ENCODE measurements at places on chromosomes 5 and 9. TPM values are rescaled to one million over a fixed set of nuclear protein-coding genes. Genes with fewer than 3 reads are reported as not detected.

DNA sequence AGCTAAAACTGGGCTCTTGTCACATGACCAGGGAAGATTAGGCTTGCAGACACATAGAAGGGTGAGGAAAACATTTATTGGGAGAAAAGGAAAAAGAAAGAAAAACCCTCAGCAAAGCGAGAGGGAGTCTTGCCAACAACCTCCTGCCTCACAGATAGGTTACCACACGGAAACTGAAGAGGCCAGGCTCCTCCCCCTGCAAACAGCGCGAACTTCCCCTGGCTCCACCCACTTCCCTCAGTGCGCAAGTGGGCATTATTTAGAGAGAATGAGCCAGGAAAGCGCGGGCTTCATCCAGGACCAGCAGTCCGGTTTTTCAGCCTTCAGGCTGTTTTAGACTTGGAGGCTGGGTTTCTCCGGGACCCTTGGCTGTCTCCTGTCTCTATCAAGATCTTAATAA is 70.3 kb downstream of the STK32A start:
- no peak for DNase-seq

GRCh38 chr5:64773533-64773932 is 4.8 kb downstream of the CWC27 start:
- DNase-seq: no peak

GRCh38 chr5:140055152-140055551 is 12.1 kb upstream of the NRG2 start:
- DNase-seq: no peak

DNA sequence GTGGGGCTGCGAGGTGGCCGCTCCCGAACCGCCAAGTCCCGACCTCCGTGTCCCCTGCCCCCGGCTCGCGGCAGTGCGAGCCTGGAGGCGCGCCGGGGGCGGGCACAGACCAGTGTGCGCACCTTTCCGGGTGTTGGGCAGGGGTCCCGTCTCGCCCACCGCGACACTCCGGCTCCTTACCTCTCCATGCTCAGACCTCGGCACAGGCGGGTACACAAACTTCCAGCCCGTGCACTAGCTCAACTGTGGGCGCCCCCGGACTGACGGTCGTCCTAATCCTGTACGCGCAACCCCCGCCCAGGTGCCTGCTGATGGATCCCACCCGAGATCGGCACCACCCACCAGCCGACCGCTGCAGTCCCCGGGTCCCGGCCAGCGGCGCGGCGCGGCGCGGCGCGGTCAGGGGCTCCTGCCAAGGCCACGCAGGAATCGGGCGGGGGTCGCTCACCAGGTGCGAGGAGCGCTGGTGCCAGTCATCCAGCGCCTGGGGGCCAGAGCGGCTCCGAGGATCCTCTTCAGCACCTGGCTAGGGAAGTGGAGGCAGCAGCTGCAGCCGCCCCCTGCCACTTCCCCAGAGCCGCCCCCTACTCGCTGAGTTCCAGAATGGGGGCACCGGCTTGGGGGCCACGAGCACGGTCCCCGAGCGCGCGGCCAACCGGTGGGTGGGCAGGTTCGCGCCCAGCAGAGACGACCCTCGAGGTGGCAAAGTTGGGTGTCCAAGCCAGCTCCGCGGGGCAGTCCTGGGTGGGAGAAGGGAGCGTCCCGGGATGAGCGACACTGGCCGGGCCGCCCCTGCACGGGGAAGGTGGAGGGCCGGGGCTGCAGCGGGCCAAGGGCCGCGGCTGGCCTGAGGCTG is 511 bp downstream of the SEMA5A start:
- peak; percentile 30 for DNase-seq

- DNase-seq: no peak
Observed at GRCh38 chr5:68711293-68712200, 382.3 kb upstream of the SLC30A5 start.

GRCh38 chr9:77926371-77926878 is 105.2 kb downstream of the GNAQ start:
- no peak for DNase-seq

- DNase-seq: no peak
Observed at GRCh38 chr5:8813180-8813579, 732.7 kb downstream of the SEMA5A start.

- DNase-seq: no peak
Observed at GRCh38 chr9:9305600-9305999, 1307.2 kb downstream of the PTPRD start.

DNA sequence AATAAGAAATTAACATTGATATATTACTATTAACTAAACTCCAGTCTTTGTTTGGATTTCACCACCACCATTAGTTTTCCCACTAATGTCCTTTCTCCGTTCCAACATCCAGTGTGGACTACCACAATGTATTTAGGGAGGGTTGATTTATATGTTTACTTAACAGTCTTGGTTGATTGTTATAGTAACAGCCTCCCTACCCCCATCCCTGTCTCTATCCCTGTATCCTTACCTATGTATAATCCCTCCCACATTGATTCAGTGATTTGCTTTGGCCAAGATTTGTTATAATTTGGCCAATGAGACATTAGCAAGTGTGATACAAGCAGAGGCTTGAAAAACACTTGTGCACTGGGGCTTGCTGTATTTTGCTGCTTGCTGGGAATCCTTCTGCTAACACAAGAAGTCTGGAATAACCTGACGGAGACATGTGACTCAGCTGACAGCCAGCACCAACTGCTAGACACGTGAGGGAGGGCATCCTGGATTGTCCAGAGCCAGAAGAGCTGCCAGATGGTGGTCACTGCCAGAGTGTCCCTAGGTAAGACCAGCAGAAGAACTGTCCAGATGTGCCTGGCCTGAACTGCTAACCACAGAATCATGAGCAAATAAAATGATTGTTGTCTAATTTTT is 51.2 kb upstream of the TCF7 start:
- DNase-seq: no peak

GRCh38 chr9:127574072-127574993 is 37.7 kb upstream of the STXBP1 start:
- DNase-seq: no peak

GRCh38 chr5:9483243-9483642 is 62.6 kb downstream of the SEMA5A start:
- DNase-seq: no peak

DNA sequence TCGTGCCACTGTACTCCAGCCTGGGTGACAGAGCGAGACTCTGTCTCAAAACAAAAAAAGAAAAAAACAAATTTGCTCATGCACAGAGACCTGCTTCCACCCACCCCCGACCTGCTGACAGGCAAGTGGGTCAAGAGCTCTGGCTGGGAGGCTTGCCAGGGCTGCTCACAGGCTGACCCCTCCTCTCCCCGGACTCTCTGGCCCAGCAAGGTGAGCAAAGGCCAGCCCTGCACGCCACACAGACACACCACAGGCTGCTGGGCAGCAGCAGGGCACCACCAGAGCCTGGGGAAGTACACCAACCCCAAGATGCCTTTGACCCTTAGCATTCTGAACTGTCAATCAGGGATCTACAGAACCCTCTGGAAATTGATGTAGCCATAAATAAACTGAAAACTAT is 29.2 kb downstream of the NSUN2 start:
- no peak for DNase-seq

GRCh38 chr5:112554101-112554977 is 135.3 kb upstream of the EPB41L4A start:
- DNase-seq: no peak

DNA sequence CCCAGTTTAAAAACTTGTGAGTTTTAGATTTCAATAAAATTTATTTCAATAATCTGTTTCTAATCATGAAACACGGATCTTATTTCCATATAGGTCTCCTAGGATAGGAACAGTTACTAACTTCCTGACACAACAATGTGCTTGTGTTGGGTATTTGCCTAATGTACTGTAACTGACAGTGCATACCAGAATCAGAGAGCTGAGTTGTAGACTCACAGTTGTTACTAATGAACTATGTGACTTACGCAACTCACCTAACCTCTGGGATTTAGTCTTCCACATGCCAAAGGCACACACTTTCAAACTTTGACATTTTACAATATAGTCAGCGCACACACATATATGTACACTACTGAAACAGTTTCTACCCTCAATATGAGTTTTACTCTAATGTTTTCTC is 77.7 kb downstream of the HOMER1 start:
- DNase-seq: peak; percentile 9

- no peak for DNase-seq
Observed at GRCh38 chr9:33458444-33458843, 11.1 kb upstream of the AQP3 start.

- no peak for DNase-seq
Observed at GRCh38 chr5:1411099-1411498, 34.1 kb downstream of the SLC6A3 start.

GRCh38 chr5:149632311-149633251 is 51.3 kb downstream of the ARHGEF37 start:
- no peak for DNase-seq

GRCh38 chr5:98128846-98129245 is 644.6 kb upstream of the RGMB start:
- no peak for DNase-seq

Gene HAPLN1
- 4.9 TPM for total RNA-seq

Gene SCGB3A2
- not detected for total RNA-seq

Gene LCN1
- total RNA-seq: not detected

Gene PPP3R2
- total RNA-seq: not detected

Gene HRH2
- not detected for total RNA-seq

Gene IFNA21
- not detected for total RNA-seq

Gene MYMK
- not detected for total RNA-seq

Gene BSPRY
- 14.7 TPM for total RNA-seq
